ENCODE measurements at places on chromosomes 13 and 19.
A peak's percentile ranks its signal among the peaks of the same experiment; 100 is the strongest.

DNA sequence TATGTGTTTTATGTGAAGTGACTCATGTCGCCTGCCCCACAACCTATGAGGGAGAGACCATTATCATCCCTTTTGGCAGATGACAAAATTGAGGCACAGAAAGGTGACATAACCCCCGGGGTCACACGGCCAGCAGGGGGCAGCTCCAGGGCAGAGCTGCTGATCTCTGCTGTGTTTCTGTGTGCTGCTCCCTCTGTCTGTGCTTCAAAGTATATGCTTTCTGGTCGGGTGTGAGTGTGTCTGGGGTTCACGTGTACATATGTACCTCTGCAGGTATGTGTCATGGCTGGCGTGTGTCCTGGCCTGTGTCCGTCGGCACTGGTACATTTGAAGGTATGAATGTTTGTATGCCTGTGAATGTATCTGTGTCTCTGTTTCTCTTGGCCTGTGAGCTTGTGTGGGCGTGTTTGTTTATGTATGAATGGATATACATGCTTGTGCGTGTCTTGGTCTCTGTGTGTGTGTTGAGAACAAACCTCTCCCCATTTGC, 7.1 kb downstream of the LIPE start:
- peak; percentile 18 for DNase-seq

GRCh38 chr13:24630851-24631620, 49.2 kb upstream of the ATP12A start:
- peak; percentile 76 for DNase-seq

DNA sequence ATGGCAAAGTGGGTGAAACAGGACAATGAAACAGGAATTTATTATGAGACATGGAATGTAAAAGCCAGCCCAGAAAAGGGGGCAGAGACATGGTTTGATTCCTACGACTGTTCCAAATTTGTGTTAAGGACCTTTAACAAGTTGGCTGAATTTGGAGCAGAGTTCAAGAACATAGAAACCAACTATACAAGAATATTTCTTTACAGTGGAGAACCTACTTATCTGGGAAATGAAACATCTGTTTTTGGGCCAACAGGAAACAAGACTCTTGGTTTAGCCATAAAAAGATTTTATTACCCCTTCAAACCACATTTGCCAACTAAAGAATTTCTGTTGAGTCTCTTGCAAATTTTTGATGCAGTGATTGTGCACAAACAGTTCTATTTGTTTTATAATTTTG, 8.6 kb downstream of the CLN5 start:
- DNase-seq = no peak

DNA sequence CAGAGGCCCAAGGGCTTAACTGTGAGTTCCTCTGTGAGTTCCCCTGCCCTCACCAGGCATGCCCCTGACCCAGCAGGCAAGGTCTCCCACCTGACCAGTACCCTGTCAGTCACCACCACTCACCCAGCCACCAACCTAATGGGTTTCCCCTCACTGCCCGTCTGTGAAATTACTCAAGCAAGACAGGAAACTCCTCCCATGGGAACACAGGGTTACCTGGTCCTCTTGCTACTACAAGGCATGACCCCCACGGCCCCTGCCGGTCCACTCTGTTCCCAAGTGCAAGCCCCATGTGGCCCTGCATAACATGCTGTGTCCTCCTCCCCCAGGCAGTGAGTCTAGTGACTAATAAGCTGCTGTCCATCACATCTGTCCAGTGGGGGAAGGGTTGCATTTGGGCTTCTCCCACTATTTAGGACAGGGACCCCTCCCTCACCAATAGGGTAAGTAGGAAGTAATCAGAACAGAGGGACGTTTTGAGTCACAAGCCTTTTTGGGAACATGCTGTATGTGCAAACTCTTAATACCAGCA, 8.0 kb upstream of the DHRS12 start:
- DNase-seq = no peak

DNA sequence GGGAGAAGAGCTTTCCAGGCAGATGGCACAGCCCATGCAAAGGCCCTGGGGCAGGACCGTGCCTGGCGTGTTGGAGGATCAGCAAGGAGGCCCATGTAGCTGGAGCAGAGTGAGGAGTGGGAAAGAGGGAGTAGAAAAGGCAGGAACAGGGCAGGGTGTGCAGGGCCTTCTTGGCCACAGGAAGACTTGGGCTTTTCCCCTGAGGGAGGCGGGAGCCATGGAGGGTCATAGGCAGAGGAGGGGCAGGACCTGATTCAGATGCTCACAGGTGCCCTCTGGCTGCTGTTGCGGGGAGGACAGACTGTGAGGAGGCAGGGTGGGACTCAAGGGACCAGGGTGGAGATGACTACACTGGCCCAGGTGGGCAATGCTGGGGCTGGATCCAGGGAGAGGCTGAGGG, 13.8 kb upstream of the PTPRS start:
- no peak for DNase-seq

DNA sequence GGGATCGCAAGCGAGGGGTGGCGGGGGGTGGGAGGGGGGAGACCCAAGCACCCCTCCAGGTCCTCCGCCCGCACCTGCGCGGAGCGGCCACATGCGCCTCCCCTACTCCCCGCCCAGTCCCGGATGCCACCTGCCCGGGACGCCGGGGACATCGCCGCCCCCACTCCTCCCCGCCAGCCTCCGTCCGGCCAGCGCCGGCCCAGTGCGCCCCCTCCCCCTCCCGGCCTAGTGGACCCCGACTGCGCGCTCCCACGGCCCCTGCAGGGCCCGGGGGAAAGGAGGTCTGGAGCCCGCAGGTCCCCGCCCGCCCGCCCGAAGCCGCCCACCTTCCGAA, 263 bp downstream of the RHPN2 start:
- DNase-seq = no peak
